Kasumi-1 (cell line): ENCODE measurements at places on chromosomes 7 and 10.

DNA sequence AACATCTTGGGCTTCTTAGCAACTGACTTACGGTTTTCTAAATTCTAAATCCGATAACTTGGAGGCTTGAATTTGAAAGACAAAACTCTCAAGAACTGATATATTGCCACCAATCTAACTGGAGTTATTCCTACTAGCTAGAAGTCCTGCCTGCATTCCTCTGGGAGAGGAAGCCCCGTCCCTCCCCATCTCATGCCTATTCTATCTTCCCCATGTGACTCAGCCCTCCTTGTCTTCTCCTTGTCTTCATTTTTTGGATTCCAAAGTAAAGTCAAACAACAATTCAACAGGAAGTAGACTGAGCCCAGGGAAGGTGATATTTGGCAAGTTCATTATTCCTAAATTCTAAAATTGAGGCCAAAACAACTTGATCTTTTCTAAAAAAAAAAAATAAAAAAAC is 587.7 kb downstream of the KCNMA1 start:
- no peak for DNase-seq

GRCh38 chr10:14673189-14673861 is 101.4 kb downstream of the FAM107B start:
- DNase-seq, result peak; percentile 46

- DNase-seq, result no peak
Measured at GRCh38 chr7:121428855-121429489, 32.9 kb upstream of the FAM3C start.

GRCh38 chr10:74163319-74164068 is 12.5 kb downstream of the ADK start:
- no peak for DNase-seq

DNA sequence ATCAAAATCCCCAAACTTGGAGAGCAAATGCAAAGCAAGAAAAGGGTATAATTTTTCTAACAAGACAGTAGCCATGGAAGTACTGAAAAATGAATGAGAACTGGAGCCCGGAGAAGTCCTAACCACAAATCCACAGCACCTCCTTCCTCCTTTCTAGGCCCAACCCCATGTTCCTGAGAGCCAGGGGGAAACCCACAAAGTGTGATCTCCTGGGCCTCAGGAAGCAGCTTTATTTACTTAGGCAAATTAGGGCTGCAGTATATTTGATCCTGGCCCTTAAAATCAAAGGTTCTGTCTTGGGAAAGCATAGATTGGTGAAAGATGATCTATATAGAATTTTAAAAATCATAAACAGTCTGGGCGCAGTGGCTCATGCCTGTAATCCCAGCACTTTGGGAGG is 103.0 kb downstream of the DOCK4 start:
- peak; percentile 88 for DNase-seq

GRCh38 chr7:112395411-112395810 is 54.8 kb upstream of the IFRD1 start:
- no peak for DNase-seq

GRCh38 chr10:124184208-124184830 is 90.9 kb upstream of the CHST15 start:
- DNase-seq, result no peak

GRCh38 chr10:58856508-58857240 is 319.8 kb upstream of the PHYHIPL start:
- DNase-seq, result no peak

GRCh38 chr10:50396491-50397311 is 145.4 kb upstream of the ASAH2 start:
- no peak for DNase-seq

GRCh38 chr10:93458821-93459257 is 23.3 kb downstream of the MYOF start:
- peak; percentile 42 for DNase-seq

DNA sequence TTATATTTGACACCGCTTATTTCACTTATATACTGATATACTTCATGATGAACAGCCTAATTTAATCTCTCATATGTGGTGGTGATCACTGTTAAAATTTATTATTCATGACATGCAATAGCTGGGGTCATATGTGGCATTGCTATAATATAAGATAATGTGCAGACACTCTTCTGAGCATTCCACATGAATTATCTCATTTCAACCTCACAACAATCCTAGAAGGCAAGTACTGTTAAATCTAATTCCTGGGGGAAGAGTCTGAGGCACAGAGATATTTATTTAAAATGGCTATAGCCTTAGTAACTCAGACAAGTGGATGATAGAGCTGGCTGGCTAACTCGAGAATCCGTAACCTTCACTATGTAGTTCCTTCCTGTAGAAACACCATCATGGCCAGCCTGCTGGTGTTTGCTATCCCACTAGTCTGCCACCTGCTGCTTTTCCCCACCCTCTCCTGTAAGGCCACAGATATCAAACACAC is 46.6 kb upstream of the A1CF start:
- DNase-seq, result no peak

- no peak for DNase-seq
Measured at GRCh38 chr7:22355620-22356009, 1.3 kb downstream of the RAPGEF5 start.

- no peak for DNase-seq
Measured at GRCh38 chr7:66558201-66558641, 70.5 kb upstream of the KCTD7 start.

DNA sequence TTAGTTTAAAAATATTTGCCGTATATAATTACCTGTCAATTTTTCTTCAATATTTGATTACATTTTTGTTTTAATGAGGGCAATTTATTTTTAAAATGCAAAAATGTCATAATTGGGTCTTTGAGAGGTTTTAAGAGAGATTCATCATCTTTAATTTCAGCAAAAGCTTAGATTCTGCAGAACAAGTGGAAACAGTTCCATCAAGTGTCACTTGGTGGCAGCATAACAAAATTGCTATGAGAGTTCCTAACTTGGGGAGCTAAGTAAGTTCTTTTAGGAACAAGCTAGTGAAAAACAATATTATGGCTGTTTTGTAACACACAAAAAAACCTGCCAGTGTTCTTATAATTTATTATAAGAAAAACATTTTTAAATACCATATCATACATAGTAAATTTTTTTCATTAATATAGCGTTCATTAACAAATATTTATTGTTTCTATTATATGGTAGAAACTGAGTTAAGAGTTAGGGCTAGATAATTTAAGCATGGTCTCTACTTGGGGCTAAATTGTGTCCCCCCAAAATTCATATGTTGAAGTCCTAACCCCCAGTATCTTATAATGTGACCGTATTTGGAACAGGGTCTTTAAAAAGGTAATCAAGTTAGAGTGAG is 155.2 kb downstream of the MAGI2 start:
- peak; percentile 62 for DNase-seq

DNA sequence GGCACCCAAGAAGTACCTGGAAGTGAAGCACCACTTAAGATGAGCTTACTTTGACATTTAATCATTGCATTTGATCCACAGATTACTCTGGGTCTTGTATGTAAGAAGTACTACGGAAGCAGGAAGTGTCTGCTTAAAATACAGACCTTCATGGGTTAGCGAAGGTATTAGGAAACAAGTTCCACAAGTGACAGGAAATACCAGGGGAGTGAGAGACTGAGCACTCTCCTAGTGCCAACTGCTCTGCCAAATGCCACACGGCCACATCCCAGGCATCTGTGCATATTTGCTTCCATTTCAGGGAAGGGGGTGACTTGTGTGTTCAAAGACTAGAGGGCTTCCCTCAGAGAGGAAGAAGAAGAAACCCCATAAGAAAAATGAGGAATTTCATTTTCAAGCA is 57.2 kb upstream of the ANK3 start:
- DNase-seq, result peak; percentile 58

GRCh38 chr10:116968331-116968730 is 36.7 kb downstream of the SHTN1 start:
- DNase-seq, result no peak
